ENCODE measurements at places on chromosomes 2 and 18. TPM values are rescaled to one million over a fixed set of nuclear protein-coding genes. Genes with fewer than 3 reads are reported as not detected.

KIF1A gene
- under 0.01 TPM for total RNA-seq

SALL3 gene
- total RNA-seq = 0.11 TPM

TSPYL6 gene
- not detected for total RNA-seq

UCN gene
- total RNA-seq = 0.22 TPM

FN1 gene
- total RNA-seq = 15,002 TPM

DSG1 gene
- total RNA-seq = 1.2 TPM

TEKT4 gene
- total RNA-seq = not detected

NT5C1B gene
- total RNA-seq = not detected

CTDSP1 gene
- total RNA-seq = 77.3 TPM

GKN1 gene
- total RNA-seq = not detected

STARD7 gene
- total RNA-seq = 110 TPM

ABHD1 gene
- total RNA-seq = not detected

TRPM8 gene
- not detected for total RNA-seq

ADAM23 gene
- under 0.01 TPM for total RNA-seq

DNER gene
- total RNA-seq = 7.9 TPM

ZNF804A gene
- total RNA-seq = 0.22 TPM

TUBB8B gene
- total RNA-seq = not detected

ANKRD30B gene
- under 0.01 TPM for total RNA-seq

ITGB1BP1 gene
- total RNA-seq = 61.1 TPM

ANKRD30BL gene
- not detected for total RNA-seq

DSEL gene
- total RNA-seq = 28.7 TPM

MALL gene
- total RNA-seq = 2.9 TPM

MC5R gene
- total RNA-seq = not detected

ONECUT2 gene
- under 0.01 TPM for total RNA-seq

AFF3 gene
- not detected for total RNA-seq

FARP2 gene
- total RNA-seq = 36.9 TPM

CCDC85A gene
- total RNA-seq = 2.0 TPM

RAB1A gene
- total RNA-seq = 79.2 TPM

CCDC142 gene
- total RNA-seq = 28.7 TPM

FOSL2 gene
- total RNA-seq = 118 TPM

GALR1 gene
- not detected for total RNA-seq

GPR75 gene
- 3.5 TPM for total RNA-seq

MYOM1 gene
- total RNA-seq = 1.6 TPM

FER1L5 gene
- 0.11 TPM for total RNA-seq

MYO1B gene
- 130 TPM for total RNA-seq

GCKR gene
- total RNA-seq = 1.2 TPM

GAREM2 gene
- 12.9 TPM for total RNA-seq

TNFAIP6 gene
- not detected for total RNA-seq

RGPD4 gene
- not detected for total RNA-seq

SATB2 gene
- 0.22 TPM for total RNA-seq

CDKL4 gene
- 0.54 TPM for total RNA-seq

ALKAL2 gene
- total RNA-seq = 2.2 TPM

GPBAR1 gene
- total RNA-seq = 1.2 TPM

RFX8 gene
- total RNA-seq = not detected

TYMS gene
- total RNA-seq = 17.7 TPM

STPG4 gene
- total RNA-seq = 1.2 TPM
